ENCODE measurements at places on chromosomes 12 and 14.
A peak's percentile ranks its signal among the peaks of the same experiment; 100 is the strongest.

GRCh38 chr14:102918438-102918837, 4.0 kb upstream of the AMN start:
- DNase-seq, result no peak

DNA sequence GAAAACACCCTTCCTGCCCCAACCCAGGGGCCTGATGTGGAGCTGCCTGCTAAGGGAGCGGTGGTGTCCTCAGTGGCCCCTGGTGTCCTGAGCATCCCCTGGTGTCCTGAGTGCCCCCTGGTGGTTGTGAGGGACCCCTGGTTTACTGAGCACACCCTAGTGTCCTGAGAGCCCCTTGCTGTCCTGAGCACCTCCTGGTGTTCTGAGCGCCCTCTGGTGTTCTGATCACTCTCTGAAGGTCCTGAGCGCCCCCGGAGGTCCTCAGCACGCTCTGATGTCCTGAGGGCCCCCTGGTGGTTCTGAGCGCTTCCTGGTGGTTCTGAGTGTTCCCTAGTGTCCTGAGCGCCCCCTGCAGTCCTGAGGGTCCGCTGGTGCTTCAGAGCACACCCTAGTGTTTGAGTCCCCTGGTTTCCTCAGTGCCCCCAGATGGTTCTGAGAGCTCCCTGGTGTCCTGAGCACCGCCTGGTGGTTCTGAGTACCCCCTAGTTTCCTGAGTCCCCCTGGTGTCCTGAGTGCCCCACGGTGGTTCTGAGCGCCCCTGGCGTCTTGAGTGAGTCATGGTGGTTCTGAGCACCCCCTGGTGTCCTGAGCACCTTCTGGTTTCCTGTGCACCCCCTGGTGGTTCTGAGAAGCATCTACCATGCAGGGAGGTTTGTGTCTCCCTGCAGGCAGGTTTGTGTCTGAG, 1004.2 kb downstream of the TMEM121 start:
- DNase-seq, result no peak

GRCh38 chr12:114916541-114916940, 232.6 kb upstream of the TBX3 start:
- DNase-seq, result peak; percentile 79

GRCh38 chr14:57998766-57999165, 132.9 kb upstream of the SLC35F4 start:
- DNase-seq, result no peak

DNA sequence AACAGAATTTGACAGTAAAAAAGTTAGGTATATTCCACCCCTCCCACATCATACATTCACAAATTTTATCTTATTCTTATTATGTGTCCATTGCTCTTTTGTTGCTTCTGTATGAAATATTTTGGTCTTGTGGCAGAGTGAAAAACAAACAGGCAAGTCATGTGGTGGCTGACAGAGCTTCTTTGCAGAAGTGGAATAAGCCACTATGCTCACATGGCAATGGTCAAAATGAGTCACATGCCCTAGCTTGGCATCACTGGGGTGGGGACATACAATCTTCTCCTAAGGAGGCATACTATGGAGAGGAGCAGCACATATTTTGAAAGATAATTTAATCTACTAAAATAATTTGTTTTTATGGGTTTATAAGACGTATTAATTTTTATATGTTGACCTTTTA, 27.7 kb upstream of the CMA1 start:
- no peak for DNase-seq

- no peak for DNase-seq
Measured at GRCh38 chr12:127414636-127415035, 852.3 kb upstream of the TMEM132C start.

- no peak for DNase-seq
Measured at GRCh38 chr12:114263056-114263805, 142.7 kb downstream of the TBX5 start.

DNA sequence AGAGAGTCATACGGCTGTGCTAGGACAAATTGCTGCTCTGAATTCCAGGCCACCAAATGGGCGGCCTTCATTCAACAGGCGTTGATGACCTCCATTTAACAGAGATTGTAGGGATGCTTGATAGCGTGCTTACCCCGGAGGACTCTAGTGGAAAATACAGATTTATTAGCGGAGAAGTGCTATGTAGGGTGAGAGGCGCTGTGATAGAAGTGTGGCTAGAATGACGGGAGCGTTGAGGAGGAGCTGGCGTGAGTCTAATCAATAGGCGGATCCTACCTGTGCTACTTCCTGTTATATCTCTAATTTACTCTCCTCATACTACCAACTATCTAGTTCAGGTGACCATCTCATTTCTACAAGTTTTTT, 668 bp downstream of the MRPS35 start:
- no peak for DNase-seq

DNA sequence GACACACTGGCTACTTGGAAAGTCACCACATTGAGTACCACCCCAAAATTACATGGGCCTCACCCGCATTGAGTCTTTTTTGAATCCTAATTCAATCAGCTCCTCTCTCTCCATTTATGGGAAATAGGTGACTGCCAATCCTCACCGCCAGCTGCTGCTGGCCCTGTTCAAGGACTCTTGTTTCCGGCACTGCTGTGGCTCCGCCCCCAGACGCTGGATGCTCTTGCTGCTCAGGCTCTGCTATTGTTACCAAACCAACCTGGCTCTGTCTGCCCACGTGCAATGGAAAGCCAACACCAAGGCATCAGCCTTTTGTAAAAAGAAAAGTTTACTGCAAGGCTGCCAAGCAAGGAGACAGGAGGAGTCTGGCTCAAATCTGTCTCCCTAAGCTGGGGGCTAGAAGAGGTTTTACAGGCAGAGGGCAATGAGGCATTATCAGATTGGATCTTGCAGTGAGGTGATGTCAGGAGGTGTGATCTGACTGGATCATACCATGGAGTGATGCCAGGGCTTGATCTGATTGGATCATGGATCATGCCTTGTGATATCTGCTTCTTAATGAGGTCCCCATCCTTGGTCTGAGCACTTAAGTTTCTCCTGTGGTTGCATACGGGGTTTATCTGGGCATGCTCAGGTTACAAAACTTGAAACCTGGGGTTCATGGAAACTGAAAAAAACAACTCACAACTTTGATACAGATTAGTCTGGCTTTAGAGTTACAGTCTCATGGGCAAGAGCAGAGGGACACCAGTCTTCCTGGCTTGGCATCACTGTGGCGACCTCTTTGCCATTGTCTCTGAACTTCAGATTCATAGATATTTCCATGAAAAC, 117.1 kb upstream of the SLC35F4 start:
- no peak for DNase-seq

DNA sequence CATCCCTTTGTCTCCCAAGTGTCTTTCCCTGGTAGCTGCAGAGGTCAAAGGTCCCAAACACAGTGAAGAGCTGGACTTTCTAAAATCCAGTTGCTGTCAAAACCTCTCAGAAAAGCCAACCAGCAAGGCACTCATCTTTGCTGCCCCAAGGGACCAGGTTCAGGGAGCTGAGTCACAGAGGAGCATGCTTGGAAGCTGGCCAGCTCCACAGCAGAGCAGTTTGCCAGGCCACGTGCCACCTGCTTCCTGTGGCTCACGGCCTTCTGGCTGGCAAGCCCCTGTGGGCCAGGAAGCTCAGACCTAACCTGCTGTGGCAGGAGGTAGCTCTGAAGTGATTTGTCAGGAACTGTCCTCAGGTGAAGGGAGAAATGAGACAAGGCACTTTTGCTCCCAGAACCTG, 3.6 kb downstream of the ISCU start:
- peak; percentile 81 for DNase-seq

- no peak for DNase-seq
Measured at GRCh38 chr12:86950444-86950843, 694.3 kb upstream of the MGAT4C start.

- no peak for DNase-seq
Measured at GRCh38 chr12:31853520-31853919, 105.7 kb upstream of the RESF1 start.

GRCh38 chr12:99810718-99811593, 163.4 kb downstream of the GARIN6 start:
- DNase-seq, result peak; percentile 38

DNA sequence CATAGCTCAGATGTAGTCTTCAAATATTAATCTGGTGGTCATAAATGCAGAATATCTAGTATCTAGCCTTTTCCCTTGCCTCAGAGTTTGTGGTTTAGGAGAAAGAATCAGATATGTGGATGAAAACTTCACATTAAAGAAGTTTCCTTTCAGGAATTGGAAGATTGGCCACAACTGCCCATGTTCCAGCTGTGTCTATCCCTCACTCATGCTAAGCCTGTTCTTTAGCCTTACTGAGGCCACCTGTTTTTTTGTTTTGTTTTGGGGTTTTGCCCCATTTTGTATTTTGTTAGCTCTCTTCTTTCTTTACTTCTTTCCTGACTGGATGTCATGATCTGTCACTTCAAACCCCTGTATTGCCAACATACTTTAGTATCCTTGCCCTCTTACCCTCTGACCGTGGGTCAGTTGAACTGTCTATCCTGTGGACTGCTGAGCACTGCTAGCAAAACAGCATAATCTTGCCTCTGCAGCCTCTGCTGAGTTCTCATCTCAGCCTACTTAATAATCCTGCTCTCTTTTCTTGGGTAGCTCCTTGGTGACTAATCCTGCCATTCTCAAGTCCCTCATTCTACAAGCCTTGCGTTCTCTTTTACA, 22.0 kb upstream of the CCT2 start:
- DNase-seq, result no peak
